ENCODE measurements at places on chromosomes 16 and 17.

- DNase-seq = peak; percentile 54
Measured at GRCh38 chr17:46194393-46195216, 1.4 kb upstream of the KANSL1 start.

DNA sequence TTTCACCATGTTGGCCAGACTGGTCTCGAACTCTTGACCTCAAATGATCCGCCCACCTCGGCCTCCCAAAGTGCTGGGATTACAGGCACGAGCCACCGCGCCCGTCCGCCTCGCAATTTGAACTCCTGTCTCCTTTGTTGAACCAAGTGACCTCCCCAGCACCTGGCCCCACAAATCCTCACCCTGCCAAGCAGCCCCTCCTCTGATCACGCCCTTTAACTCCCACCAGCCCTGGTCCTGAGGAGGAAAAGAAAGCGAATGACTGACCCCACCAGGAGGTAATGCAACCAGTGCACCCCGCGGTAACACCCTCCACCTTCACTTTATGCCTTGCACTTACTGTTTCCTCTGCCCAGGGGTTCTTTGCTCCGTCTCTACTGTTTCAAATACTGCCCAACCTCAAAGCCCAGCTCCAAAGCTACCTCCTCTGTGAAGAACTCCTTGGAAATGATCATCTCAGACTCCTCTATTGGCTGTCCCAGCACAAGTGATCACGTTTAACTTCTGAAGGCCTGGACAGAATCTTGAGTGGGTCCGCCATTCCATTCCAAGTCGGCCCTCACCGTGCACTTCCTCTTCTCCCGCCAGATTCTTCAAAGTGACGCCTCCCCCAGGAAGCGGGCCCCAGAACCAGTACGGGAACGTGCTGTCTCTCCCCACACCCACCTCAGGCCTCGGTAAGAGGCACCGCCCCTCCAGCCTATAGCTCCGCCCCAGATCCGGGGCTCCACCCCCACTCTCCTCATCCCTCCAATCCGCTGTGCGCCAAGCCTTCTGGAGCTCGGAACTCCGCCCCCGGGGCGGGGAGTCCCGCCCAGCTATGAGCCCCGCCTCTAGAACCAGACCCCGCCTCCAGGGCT lies 4.4 kb downstream of the CD19 start:
- DNase-seq = peak; percentile 77

DNA sequence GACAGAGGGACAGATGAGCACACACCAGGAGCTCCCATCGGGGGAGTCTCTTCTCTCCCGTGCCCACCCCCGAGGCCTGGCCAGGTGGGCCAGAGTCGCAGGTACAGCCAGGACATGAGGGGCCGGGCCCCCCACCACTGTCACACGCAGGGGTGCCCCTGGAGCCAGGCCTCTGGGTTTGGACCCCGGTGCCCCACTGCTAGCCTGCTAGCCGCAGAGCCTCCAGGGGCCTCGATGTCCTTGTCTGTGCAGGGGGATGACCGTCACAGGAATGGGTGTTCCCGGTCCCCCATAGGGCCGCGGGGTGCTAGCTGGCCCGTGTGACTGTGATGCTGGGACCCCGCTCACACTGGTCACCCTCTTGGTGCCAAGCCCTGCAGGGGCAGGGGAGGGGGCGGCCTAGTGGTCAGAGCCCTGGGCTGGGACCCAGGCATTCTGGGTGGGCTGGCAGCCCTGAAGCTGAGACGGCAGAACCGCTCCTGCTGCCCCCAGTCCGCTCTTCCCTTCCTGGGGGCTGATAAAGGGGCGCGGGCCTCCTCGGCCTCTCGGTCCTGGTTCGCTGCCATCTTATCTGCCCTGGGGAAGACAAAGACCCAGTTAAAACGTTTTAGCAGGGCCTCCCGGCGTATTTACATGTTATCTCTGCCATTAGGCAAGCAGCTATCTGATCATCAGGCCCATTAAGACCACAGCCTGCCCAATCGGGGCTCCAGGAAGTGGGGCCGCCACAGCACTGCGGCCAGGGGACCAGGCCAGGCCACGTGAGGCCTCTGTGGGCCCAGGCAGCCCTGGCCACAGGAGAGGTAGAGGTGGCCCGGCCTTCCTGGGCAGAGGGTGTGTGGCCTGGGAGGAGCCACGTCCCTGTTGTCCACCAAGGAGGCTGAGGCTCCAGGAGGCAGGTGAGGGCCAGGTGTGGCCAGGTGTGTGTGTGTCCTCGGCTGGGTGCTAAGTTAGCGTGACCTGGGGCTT lies 57.2 kb upstream of the ZC3H18 start:
- DNase-seq = no peak

GRCh38 chr17:35021520-35022380 lies 41.4 kb downstream of the LIG3 start:
- no peak for DNase-seq

GRCh38 chr17:82278786-82279391 lies 5.4 kb upstream of the CSNK1D start:
- DNase-seq = no peak

GRCh38 chr17:42050393-42051012 lies at the start of gene C17orf113:
TSS of gene C17orf113 (minus strand) at chr17:42050601. CDS start at chr17:42043376, 7,225 bp downstream.
- no peak for DNase-seq

GRCh38 chr17:74528491-74529199 lies 2.6 kb downstream of the CD300LB start:
- DNase-seq = no peak

GRCh38 chr16:28873543-28874201 lies 4.6 kb upstream of the ATP2A1 start:
- DNase-seq = no peak

DNA sequence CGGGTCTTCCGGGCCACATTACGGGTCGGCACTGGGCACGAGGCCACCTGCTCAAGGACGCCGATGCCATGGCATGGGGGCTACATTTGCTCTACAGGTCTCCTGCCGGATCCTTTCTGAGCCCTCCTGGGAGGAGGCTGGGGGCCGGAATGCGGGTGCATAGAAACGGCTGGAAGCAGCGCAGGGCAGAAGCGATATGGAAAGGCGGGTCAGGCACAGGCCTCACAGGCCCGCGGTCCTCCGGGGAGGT lies 28.4 kb downstream of the AXIN1 start:
- no peak for DNase-seq

DNA sequence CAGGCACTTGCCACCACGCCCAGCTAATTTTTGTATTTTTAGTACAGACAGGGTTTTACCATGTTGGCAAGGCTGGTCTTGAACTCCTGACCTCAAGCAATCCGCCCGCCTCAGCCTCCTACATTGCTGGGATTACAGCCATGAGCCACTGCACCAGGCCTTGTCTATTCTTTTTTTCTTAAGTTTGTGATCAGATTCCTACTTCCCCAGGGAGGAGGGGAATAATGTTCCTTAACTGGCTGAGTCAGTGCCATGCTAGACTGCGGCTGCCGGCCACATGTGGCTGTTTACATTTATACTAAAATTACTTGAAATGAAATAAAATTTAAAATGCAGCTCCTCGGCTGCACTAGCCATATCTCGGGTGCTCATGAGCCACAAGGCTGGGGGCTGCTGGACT lies 27.8 kb upstream of the USP36 start:
- peak; percentile 82 for DNase-seq

DNA sequence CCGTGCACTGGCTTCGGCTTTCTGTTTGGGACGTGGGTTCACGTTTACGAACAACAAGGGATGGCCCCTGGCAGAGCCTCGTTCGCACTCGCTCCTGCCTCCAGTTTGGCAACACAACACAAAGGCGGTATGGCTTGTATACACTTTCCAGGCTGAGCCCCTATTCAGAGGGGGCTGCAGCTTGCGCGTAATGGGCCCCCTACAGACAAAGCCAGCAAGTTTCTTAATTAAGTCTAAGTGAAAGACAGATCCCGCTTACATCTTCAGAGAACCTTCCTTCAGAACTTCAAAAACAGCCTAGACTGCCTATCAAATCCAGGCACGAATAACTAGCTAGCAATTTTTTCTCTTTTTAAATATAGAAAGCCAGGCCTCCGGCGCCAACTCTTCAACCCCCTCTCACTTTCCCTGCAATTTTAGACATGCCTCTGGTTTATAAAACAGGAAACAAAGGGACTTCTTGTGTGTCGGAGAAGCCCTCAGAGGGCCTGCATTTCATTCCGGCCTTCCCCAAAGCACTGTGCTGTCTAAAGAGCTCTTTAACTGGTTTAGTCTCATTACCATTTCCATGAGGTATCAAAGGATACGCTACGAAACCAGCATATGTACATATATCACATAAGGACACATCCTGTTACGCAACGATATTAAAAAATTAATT lies 244.9 kb downstream of the STX8 start:
- no peak for DNase-seq

GRCh38 chr17:48726916-48727286 lies 1.6 kb downstream of the HOXB13 start:
- no peak for DNase-seq

- DNase-seq = peak; percentile 14
Measured at GRCh38 chr17:68289473-68289872, 1.5 kb downstream of the SLC16A6 start.

DNA sequence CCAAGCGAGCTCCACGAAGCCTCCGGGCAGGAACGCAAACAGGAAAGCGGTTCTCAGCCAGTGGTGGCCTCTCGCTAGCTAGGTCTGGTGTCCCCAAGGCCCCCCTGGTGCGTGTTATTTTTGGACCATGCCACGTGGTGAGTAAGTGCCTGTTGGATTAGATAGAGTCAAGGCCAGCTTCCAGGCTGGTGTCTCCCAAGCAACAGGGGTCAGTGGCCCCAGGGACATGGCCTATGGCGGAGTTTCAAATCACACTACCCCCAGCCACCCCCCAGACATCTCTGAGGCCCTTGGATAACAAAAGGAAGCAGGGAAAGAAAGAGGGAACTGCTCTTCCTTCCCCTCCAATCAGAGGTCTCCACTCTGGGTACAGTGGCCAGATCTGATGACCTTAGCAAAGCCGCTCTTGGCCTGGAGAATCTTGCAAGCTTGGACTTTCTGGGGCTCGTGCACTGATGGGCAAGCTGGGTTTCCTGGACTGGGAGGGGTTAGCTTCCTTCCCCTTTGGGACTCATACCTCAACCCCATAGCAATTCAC lies 58.2 kb downstream of the MAF start:
- no peak for DNase-seq

GRCh38 chr16:86984343-86984742 lies 332.8 kb downstream of the C16orf95 start:
- DNase-seq = no peak

DNA sequence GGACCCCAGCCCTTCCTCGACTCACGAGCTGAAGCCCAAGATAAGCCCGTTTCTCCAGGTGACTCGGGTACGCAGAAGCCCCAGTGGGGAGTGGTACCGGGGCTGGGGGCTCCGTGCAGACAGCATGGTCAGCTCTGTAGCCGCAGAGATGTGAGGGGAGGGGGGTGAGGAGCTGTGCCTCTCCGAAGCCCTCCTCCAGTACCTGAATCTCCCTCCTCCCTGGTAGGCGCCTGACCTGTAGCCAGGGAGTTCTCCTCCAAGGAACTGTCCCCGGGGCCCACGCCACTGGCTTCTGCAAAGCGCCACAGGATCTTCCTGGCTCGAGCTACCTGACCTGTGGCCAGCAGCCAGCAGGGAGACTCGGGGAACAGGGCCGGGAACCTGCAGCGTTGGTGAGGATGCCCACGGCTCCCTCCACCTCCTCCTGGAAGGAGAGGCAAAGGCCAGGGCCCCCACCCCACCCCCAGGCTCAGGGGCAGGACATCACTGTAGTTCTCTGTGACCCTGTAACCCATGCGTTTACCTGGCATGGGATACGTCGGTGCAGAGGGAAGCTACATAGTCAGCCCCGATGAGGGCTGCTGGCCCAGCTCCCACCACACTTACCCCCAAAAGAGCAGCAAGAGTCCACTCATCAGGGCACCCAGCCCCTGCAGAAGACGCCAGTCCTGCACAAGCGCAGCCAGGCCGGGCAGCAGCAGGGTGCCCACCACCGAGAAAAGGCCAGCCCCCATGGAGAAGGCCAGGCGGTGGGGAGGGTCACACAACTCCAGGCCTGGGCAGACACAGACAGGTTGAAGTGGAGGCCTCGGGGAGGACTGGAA lies 1.7 kb downstream of the SLC22A31 start:
- DNase-seq = no peak

DNA sequence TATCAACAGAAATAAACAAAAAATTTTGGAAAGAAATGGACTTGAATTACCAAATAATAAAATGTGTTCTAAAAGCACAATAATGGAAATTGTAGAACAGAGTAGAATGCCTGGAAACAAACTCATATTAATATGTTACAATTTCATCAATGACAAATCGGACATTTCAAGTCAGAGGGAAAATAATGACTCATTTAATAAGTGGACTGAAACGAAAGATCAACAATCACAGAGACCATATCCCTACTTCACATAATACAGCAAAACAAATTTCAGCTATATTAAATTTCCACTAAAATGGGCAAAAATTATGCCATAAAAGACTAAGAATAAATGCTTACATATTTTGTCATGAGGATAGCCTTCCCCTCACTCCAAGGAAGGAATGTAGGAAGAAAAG lies 25.7 kb downstream of the CDYL2 start:
- DNase-seq = no peak

GRCh38 chr16:29126616-29127015 lies 141.8 kb downstream of the LAT start:
- no peak for DNase-seq

DNA sequence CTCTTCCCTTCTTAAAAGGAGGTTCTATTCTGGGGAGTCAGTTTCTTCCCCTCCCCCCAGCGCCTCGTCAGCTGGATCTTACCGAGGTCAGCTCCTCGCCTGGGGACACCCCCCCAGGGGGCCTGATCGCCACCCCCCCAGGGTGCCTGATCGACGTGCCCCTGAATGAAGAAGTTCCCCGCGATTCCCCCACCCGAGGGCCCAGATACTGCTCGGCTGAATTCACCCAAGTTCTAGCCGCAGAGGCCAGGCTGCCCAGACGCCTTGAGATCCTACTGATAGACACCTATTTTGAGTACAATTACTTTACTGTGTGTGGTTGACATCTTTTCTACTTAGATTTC lies 1.4 kb downstream of the RAB11FIP3 start:
- DNase-seq = no peak

- DNase-seq = no peak
Measured at GRCh38 chr17:6314311-6314710, 120.6 kb downstream of the AIPL1 start.

DNA sequence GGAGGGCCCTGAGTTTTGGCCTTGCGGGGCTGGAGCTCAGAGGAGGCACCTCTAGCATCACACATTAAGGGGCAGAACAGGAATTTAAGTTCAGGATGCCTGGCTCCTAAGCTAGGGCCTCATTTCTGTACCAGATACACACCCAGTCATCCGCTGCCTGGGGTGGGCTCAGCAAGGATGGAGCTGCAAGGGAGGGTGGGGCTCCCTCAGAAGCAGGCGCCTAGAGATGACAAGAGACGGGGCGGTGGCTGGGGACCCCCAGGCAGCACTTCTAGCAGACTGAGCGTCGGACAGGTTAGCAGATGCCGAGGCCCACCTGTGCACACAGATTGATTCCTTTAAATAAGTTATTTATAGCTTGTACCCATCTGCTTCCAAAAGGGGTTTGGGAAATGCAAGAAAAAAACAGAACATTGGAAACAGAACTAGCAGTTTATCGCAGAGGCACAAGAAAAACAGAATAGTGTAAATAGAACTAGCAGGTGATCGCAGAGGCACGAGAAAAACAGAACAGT lies 47.6 kb upstream of the CBFA2T3 start:
- DNase-seq = no peak
